Retina (tissue), 1 donor: ENCODE measurements at places on chromosomes 13 and 19.

- DNase-seq: no peak
Observed at GRCh38 chr19:53462861-53463260, 4.7 kb upstream of the ZNF813 start.

DNA sequence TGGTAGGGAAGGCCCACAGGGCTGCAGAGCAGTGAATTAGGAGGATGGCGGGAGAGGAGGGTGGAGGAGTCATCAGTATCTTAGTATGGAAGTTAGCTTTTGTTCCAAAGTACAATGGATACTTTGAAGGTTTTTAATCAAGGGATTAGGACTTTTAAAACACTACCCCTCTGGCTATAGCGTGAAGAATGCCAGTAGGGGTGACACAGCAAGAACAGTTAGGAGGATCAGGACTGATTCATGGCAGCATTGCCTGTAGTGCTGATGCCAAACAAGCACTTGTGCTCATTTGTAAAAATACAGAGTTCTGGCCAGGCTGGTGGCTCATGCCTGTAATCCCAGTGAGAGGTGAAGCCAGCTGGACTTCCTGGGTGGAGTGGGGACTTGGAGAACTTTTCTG, 46.2 kb downstream of the SKA3 start:
- no peak for DNase-seq

DNA sequence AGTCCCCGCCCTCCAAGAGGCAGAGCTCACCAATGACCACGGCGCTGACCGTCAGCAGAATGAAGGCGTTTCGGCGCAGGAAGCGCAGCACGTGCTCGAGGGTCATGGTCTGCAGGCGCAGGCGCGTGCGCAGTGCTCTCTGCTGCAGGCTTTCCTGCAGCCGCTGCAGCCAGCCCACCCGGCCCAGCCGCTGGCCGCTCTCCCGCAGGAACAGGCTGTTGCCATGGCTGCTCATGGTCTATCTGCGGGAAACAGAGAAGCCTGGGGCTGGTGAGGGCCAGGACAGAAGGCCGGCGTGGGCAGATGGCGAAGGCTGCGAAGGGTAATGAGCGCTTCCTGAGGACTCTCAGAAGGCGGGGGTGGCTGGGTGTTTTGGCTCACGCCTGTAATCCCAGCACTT, 7.0 kb downstream of the SLC1A6 start:
- no peak for DNase-seq

DNA sequence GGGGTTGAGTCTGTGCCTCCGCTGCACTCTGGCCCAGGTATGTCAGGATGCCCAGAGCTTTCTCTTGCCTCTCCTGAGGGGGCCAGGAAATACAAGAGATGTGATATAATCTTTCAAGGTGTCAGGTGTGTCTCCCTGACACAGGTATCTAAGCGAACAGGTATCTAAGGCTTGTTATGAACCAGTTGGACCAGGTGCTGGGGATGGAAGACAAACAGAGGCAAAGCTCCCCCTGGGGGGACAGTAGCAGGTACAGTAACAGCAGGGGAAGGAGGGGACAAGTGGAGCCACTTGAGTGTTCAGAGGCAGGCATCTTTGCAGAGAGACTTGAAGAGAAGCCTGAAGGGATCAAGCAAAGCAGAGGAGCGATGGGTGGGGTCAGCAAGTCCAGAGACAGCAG, 2.6 kb downstream of the LENG1 start:
- no peak for DNase-seq

DNA sequence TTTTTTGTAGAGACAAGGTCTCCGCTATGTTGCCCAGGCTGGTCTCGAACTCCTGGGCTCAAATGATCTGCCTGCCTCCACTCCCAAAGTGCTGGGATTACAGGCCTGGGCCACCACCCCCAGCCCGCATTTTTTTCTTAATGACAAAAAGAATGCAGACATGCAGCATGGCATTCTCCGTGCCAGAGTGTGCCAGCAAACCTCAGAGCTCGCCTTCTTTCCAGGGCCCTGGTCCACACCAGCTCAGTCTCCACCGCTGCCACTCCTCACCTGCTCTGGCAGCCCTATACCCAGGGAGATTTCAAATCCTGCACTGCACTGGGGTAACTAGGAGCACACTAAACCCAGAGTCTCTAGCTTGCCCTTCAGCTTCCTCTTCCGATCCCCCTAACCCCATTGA, 41.7 kb downstream of the ZIC5 start:
- no peak for DNase-seq

GRCh38 chr19:50162988-50163387, at the start of gene IZUMO2:
TSS of gene IZUMO2 (minus strand) at chr19:50163281. CDS start at chr19:50163194, 87 bp downstream.
- no peak for DNase-seq

DNA sequence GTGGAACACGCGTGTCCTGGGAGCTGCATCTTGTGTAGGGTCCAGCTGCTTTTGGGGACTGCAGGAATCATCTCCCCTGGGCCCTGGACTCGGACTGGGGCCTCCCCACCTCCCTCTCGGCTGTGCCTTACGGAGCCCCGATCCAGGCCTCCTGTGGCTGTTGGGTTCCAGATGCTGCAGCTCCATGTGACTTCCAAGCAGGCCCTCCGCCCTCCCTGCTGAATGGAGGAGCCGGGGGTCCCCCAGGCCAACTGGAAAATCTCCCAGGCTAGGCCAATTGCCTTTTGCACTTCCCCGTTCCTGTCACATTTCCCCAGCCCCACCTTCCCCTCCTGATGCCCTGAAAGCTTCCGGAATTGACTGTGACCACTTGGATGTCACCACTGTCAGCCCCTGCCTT, 6.2 kb upstream of the PGLS start:
- no peak for DNase-seq

DNA sequence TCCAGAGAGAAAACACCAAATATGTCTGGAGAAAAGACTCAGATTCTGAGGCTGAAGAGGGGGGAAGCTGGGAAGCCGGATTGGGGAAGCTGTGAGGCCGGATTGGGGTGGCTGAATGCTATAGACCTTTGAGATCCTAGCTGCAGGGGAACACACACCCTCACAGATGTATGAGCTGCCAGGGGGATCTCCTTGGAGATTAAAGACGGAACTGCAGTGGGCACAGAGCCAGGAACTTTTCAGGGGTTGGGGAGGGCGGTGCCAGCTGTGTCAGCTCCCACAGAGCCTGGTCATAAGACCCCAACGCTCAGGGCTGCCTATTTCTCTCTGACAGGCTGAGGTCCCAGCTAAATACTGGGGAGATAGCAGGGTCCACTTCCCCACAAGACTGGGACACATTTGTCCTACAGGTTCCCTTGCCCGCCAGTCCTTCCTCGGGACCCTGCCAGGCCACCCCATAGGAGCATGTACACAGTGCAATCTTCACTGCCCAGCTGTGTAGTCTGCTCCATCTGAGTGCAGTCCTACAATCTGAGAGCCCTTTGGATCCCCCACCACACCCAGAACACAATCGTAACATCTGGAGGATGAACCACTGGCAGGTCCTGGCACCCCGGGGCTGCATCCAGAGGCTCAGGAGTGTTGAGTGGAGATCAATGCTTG, 1893.9 kb downstream of the PCDH9 start:
- DNase-seq: no peak

DNA sequence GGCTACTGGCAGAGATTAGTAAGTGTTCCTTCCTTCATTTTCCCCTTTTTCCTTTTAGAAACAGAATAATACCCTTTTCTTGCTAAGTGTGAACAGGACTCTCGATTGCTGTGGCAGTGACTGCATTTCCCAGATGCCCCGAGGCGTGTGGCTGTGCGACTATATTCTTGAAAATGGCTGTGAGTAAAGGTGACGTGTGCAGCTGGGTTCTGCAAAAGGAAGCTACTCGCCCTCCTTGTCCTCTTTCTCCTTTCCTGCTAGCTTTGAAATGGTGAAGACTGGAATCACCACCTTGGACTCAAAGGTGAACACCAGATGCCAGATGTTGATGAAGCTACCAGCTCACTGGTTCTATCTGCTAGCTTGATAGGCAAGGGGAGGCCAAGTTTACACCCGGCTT, 121.4 kb downstream of the MIPEP start:
- DNase-seq: no peak

- DNase-seq: no peak
Observed at GRCh38 chr13:71580614-71581013, 286.4 kb downstream of the DACH1 start.

GRCh38 chr13:43942286-43942685, 62.6 kb downstream of the LACC1 start:
- DNase-seq: no peak

GRCh38 chr13:113053376-113053775, 52.2 kb upstream of the F7 start:
- DNase-seq: no peak

DNA sequence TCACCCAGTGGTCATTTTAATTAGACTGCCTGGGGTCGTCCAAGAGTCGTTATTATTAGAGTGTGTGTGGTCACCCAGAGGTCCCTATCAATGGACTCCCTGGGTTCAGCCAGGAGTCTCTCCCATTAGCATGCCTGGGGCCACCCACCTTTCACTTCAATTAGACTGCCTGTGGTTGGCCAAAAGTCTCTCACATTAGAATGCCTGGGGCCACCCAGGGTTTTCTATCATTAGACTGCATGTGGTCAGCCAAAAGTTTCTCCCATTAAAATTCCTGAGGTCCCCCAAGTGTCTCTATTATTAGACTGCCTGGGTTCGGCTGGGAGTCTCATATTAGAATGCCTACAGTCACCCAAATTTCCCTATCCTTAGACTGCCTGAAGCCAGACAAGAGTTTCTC, 1472.6 kb downstream of the UQCRFS1 start:
- no peak for DNase-seq

- DNase-seq: no peak
Observed at GRCh38 chr19:46463516-46463915, 7.8 kb downstream of the PNMA8A start.

- no peak for DNase-seq
Observed at GRCh38 chr13:108276060-108276459, 6.5 kb downstream of the TNFSF13B start.

GRCh38 chr19:55581823-55582223, 1.2 kb upstream of the ZNF579 start:
- no peak for DNase-seq

DNA sequence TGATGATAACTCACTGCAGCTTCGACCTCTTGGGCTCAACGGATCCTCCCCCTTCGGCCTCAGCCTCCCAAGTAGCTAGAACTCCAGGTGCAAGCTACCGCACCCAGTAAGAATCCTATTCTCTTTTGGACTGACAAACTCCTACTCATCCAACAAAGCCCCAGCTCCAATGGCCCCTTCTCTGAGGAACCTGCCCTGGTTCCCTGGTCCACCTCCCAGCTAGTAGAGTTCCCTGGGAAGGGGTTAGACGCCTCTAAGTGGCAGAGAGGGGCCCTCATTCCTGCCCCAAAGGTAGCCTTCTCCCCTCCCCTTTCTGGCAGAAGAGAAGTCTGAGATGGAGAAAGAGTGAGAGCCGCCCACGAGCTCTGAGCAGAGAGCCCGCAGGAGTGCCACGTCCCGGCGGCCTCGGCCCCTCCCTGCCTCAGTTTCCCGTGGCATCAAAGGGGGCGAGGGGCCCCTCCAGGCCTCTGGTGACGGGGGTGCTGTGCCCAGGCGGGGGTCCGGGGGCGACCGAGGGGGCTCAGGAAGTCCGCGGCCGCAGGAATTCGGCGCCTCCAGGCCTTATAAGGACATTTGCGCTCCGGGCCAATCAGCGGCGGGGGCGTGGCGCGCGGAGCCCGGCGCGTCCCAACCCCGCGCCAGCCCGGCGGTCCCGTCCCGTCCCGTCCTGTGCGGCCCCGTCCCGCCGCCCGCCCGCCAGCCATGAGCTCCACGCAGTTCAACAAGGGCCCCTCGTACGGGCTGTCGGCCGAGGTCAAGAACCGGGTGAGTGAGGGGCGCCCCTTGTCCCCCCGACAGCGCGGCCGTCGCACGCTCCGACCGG, at the start of gene CNN2:
TSS of gene CNN2 (plus strand) at position 649 of the 823 bp plus-strand sequence. CDS start at position 703, 54 bp downstream.
- DNase-seq: peak; percentile 43

DNA sequence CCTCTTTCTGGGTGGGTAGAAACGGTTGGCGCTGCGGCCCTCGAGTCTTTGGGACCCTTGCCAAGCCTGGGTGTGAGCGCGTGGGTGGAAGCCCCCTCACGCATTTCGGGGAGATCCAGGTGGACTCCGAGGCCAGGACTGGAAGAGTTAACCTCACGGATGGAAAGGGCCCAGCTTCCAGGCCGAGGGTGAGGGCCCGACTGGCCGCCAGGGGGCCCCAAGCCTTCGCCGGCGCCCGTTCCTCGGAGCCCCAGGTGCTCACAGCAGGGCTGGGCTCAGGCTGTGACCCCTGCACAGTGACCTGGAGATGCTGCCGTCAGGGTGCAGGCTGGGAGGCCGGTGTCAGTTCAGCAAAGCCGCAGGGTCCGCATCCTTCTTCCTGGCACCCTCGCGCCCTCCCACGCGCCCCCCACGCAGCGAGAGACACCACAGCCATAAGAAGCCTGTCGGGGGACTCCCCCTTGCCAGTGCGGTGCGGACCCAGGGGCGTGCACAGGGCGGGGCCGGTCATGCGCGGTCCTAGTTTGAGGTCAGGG, 34.2 kb upstream of the TMEM255B start:
- DNase-seq: peak; percentile 94

DNA sequence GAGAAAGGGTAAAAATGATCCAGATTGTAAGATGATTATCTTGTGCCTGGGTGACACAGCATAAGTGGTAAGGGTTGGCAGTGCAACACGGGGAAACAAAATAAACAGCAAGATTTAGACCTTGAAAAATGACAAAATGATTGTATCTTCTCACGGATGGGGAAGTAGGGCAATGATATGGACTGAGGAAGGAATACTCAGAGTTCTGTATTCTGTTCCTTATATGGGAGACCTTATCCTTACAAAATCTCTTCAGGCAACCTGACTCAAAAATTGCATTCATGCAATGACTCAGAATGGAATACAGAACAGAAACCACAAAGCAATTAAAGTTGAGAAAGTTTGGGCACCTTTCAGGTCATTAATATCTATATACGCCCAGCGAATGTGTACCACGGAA, 149.0 kb downstream of the HS6ST3 start:
- DNase-seq: no peak

- DNase-seq: no peak
Observed at GRCh38 chr13:73261739-73262216, 203.0 kb downstream of the KLF5 start.

GRCh38 chr19:18562086-18562485, 4.4 kb downstream of the KXD1 start:
- DNase-seq: no peak

DNA sequence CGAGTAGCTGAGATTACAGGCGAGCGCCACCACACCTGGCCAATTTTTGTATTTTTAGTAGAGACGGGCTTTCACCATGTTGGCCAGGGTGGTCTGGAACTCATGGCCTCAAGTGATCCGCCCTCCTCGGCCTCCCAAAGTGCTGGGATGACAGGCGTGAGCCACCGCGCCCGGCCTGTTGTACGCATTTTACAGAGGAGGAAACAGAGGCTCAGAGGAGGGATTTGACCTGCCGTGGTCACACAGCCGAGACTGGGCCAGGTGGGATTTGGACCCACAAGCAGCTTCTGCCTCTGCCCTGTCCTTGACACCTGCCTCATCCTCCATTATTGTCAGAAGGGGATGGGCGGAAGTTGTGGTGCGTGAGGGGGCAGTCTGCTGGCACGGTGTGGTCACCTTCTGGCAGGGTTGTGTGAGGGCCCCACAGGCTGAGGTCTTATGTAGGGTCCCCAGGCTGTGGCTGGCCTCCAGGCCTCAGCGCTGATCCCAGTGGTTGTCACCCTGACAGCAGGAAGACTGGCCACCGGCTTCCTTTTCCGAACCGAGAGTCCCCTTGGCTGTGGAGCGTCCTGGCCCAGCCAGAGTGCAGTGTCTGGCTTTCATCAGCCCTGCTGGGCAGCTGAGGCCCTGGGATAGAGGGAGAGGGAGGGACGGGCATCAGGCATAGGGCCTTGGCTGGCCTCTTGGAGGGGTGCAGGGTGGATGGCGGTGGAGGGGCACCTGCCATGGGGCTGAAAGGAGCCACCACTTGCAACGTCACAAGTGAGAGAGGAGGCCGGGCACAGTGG, 20.3 kb downstream of the NFIC start:
- no peak for DNase-seq
